ENCODE measurements at places on chromosomes 1 and 21.

DNA sequence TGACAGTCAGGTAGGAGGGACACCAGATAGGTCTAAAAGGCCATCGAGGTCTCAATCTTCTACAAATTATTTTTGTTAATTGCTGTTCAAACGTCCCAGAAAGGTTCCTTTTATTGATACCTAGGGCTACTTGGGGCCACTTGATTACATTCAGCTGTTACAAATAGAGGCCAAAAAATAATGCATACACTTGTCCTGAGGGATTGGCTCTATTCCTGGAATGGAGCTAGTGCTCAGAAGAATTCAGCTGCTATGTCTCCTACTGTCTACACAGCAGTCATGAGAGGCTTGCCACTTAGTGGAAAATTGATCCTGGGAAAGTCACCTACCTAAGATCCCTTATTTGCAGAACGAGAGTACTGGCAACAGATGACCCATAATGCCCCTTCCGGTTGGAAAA lies 498.3 kb downstream of the ADGRL2 start:
- no peak for DNase-seq

DNA sequence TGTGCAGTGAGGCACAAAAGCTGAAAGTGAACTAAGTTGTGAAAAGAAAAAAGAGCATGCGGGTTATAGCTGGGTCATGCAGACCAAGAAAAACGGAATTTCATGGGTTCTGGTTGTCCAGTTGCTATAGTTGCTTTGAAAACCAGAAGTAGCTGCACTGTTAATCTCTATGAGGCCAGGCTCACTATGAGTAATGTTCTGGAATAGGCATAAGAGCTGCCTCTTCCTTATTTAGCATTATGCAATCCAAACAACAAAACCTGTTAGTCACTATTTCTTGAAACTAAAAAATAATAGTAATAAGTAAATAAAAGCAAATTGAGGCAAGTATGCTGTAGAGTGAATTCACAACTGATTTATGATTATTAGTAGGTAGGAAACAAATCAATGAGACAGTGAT lies 1383.7 kb downstream of the MRPL39 start:
- no peak for DNase-seq

- peak; percentile 68 for DNase-seq
Measured at GRCh38 chr1:67760030-67760821, 73.0 kb downstream of the GNG12 start.

DNA sequence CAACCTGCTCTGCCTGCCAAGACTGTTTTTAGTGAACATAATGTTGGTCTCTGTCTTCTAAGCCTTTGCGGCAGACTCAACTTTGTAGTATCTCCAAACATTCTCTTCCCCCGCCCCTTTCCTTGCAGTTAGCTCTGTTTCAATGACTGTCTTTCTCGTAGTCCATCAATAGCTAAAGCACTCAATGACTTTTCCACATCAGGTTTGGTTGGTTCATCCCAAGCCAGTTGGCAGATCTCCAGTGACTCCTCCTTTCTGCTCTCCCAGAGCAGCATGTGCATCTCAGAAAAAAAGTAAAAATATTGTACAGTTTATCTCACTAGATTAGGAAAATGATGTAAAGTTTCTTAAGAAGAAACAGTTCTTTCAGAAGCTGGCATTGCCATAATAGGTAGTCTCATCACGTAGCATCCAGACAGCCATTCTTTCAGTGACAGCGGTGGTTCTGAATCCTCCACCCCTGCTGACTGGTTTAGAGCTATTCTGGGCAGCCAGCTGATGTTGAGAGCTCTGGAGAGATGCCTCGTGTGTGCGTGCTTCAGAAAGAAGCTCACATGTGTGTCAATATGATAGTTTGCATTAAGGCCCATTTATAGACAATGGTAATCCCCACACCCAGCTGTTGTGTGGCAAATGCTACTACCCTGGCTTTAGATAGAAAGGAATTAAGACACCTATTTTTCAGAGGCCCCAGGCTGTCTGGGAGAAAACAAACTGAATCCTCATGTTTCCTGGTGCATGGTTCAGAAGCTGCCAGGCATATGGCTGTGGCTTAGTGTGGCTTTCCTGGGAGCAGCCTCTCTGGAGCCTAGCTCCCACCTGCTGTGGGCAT lies 53.2 kb downstream of the CNN3 start:
- peak; percentile 71 for DNase-seq

- DNase-seq, result no peak
Measured at GRCh38 chr1:84253891-84254290, 47.6 kb upstream of the SAMD13 start.

- DNase-seq, result no peak
Measured at GRCh38 chr1:228356897-228357680, 49.5 kb downstream of the TRIM11 start.

GRCh38 chr21:27047283-27047657 lies 80.4 kb upstream of the ADAMTS5 start:
- DNase-seq, result no peak

DNA sequence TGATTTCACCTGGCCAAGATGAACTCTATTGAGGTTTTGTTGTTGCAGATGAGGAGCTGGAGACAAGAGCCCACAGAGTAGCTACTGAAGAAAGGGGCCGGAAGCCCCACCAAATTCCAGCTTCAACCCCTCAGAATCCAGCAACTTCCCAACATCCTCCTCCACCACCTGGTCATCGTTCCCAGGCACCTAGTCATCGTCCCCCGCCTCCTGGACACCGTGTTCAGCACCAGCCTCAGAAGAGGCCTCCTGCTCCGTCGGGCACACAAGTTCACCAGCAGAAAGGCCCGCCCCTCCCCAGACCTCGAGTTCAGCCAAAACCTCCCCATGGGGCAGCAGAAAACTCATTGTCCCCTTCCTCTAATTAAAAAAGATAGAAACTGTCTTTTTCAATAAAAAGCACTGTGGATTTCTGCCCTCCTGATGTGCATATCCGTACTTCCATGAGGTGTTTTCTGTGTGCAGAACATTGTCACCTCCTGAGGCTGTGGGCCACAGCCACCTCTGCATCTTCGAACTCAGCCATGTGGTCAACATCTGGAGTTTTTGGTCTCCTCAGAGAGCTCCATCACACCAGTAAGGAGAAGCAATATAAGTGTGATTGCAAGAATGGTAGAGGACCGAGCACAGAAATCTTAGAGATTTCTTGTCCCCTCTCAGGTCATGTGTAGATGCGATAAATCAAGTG lies 14.3 kb downstream of the CD2 start:
- DNase-seq, result no peak

Measured in NCI-H2081 (cell line).